GM23338 (cell line): ENCODE measurements at places on chromosomes 6 and 20. TPM values are rescaled to one million over a fixed set of nuclear protein-coding genes. Genes with fewer than 3 reads are reported as not detected.
A peak's percentile ranks its signal among the peaks of the same experiment; 100 is the strongest.

Gene SLC2A10
- total RNA-seq, result 7.9 and 14.6 TPM in 2 replicates

Gene LGSN
- 0.45 TPM in 1 of 2 replicates, not detected in the other for total RNA-seq

Gene QRSL1
- total RNA-seq, result 19.2 and 19.3 TPM in 2 replicates

Gene SLC24A3
- 2.5 and 3.0 TPM in 2 replicates for total RNA-seq

- DNase-seq, result no peak
These were observed 26.7 kb downstream of the NPEPL1 start for GRCh38 chr20:58719258-58719657.

- no peak for DNase-seq
These were observed 170.3 kb downstream of the TSHZ2 start for GRCh38 chr20:53142225-53143127.

DNA sequence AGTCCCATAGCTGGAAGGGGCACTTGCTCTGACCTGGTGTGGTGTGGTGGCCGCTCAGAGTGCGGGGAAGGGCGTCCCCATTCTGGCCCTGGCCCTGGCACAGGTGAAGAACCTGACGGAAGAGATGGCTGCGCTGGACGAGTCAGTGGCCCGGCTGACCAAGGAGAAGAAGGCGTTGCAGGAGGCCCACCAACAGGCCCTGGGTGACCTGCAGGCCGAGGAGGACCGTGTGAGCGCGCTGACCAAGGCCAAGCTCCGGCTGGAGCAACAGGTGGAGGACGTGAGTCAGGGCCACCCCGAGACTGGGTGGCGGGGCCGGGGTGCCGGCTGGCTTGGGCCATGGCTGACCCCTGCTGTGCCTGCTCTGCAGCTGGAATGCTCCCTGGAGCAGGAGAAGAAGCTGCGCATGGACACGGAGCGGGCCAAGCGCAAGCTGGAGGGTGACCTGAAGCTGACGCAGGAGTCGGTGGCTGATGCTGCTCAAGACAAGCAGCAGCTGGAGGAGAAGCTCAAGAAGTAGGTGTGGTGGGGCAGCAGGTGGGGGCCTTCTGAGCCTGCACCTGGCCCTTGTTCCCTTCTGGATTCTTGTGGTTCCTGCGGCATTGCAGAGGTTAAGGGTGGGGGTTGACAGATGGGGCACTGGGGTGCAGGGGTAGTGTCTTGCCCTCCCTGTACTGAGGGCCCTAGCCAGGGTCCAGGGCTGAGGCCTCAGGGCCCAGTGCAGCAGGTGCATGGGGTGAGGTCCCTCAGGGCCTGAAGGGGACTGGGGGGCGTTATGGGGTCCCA lies 40.8 kb downstream of the MYH7B start:
- DNase-seq, result no peak

DNA sequence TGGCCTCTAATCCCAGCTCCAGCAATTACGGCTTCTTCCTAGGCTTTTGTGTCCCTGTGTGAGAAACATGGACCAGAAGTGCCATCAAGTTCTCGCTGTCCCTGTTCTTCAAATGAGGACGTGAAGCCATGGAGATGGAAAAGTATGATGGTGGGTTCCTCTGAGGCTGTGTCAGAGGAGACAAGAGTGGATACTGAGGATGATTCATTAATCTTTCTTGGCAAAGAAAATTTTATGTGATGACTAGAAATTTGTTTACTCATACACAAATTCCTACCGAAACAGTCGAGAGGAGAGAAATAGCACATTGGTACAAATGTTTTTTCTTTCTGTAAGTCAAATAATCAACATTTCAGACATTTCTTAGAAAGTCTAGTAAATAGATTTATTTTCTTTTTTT lies 35.0 kb upstream of the PNRC1 start:
- no peak for DNase-seq

Gene OXT
- total RNA-seq, result not detected in 2 replicates

Gene LY6G5B
- total RNA-seq, result 3.8 and 7.9 TPM in 2 replicates

Gene PBOV1
- total RNA-seq, result not detected in 2 replicates

Gene TMEM217
- 1.0 TPM in 1 of 2 replicates, not detected in the other for total RNA-seq

DNA sequence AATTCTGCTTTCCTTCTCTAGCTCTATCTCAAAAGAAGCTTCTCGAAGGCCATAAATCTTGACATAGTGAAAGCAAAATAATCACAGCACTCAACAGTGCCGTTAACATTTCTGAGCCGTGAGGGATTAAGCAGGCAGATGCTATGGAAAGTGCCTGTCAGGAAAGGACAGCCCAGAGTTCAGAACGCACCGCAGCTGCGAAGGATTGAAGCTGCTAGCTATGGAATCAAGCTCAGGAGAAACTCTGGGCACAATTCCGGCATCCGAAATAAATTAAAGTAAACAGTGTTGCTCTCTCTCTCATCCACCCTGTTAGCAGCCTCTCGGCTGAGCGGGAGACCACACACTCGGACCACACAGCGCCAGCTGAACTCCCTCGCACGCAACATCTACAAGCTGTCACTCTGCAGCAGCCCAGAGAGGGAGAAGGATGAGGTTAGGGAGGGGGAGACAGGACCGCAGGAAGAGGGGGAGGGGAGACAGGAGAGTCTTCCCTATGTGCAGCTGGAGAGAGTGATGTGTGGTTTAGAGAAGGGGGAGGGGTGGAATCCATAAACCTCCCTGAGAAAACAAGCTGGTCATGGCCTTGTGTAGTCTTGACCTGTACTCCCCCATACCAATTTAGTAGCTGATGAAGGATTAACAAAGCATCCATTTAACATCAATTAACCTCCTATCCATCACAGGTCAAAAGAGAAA lies 9.0 kb downstream of the EXOC2 start:
- peak; percentile 95 for DNase-seq

- no peak for DNase-seq
These were observed 143.1 kb downstream of the CDH26 start for GRCh38 chr20:60101201-60101890.

Gene CTAGE9
- total RNA-seq, result 0.10 TPM in 1 of 2 replicates, not detected in the other

DNA sequence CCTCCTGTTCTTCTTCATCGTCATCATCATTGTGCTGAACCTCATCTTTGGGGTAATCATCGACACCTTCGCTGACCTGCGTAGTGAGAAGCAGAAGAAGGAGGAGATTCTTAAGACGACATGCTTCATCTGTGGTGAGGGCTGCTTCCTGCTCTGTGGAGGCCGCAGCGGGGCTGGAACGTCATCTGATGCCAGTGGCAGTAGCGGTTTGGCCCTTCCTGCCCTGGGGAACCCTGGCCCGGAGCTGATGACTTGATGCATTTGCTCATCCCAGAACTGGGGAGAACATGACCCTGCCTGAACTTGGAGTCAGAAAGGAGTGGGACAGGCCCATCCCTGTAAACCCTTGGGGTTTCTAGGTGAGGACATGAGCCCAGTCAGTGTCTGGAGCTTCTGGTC lies 18.7 kb downstream of the UQCC2 start:
- DNase-seq, result no peak

DNA sequence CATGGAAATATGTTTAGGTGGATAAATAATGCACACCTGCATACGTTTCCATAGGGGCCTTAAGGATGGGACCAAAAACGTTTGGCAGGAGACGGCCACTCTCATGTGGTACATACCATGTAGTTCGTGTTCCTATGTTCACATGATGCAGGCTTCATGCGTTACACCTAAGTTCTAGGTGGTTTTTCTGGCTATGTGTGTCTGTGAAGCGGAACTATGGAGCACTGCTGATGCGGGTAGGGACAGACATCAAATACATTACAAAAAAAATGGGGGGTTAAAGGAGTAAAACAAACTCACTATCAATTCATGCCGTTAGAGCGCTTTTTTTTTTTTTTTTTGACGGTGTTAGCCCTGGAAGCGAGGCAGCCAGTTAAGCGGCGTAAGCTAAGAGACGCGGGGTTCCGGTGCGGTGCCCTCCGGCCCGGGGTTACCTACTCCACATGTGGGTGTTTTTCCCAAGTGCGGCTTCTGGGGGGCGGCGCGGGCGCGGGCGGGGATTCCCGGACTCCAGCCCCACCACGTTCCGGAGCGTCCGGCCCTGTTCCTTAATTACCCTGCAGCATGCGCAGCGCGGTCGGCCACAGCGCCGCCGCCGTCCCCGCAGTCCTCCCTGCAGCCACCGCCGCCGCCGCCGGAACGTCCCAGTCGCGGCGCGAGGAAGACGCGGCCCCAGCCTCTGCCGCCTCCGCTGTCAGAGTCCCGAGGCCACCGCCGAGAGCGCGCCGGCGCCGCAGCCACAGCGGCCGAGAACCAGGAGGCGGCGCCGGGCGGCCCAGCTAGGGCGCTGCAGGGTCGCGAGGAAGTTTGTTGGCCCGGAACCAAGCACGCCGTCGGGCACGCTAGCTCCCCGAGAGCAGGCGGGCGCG lies 648 bp downstream of the COL19A1 start:
- peak; percentile 83 for DNase-seq

GRCh38 chr6:3529232-3529631 lies 72.4 kb upstream of the SLC22A23 start:
- no peak for DNase-seq

DNA sequence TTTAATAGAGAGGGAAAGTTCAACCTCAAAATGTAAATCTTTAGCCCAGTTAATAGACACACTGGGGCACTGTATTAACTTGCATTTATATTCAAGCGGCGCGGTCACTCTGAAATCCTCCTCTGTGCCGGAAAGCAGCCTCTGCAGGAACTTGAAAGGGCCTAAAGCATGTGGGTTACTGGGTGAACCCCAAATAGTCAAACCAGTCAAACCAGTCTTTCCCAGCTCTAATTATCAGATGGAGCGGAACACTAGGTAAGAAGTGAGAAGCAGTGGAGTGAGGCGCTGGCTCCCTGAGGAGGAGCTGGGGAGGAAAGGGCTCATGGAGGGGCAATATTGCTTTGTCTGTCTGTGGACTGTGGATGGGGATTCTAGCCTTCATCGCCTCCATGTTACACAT lies 531.3 kb downstream of the QKI start:
- DNase-seq, result peak; percentile 54

DNA sequence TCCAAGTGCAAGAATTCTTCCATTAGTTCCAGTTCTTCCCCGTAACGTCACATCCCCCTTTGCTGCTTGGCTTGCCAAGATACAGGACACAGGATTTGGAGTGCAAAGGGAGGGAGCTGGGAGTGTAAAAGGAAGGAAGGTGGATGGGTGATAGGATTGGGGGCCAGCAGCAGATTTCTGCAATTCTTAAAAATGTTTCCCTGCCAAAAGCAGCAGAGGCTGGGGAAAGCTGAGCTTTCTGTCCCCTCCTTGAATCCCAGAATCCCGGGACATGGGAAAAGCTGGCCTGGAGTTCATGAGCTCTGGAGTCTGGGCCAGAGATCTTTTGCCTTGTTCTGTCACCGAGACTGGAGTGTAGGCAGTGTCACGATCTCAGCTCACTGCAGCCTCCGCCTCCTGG lies 60.0 kb upstream of the EPB41L1 start:
- DNase-seq, result peak; percentile 63

Gene PSMB9
- 2.8 TPM in 1 of 2 replicates, not detected in the other for total RNA-seq

Gene TP53TG5
- total RNA-seq, result not detected in 2 replicates

GRCh38 chr6:727856-728255 lies 34.9 kb upstream of the EXOC2 start:
- no peak for DNase-seq

DNA sequence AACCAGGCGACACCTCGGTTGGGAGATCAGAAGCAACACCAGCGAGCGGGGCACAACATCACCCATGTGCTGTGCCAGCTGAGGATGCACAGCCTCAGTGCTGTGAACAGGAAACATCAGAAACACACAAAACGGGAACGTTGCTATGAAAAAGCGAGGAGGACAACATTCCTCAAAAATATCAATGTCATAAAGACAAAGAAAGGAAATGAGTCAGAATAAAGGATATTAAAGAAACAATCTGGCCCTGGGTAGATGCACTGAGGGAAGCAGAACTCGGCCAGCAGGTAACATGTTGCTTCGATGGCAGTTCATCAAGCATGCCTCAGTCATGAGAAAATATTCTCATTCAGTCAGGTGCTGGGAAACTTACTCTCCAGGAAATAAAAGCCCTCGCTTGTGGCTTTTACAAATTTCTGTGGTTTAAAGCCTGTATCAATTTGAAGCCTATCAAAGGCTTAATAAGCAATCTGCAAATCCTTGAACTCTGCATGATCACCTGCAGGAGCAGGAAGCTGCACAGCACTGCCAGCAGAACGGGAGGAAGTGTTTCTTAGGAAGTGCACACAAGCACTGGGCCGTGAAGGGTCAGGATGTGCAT lies 77.5 kb downstream of the GINS1 start:
- DNase-seq, result no peak

GRCh38 chr20:34947336-34947735 lies 8.3 kb downstream of the GSS start:
- DNase-seq, result no peak

GRCh38 chr6:79421707-79422484 lies 115.3 kb downstream of the LCA5 start:
- DNase-seq, result no peak

Gene ADAM33
- total RNA-seq, result 4.0 and 6.0 TPM in 2 replicates

DNA sequence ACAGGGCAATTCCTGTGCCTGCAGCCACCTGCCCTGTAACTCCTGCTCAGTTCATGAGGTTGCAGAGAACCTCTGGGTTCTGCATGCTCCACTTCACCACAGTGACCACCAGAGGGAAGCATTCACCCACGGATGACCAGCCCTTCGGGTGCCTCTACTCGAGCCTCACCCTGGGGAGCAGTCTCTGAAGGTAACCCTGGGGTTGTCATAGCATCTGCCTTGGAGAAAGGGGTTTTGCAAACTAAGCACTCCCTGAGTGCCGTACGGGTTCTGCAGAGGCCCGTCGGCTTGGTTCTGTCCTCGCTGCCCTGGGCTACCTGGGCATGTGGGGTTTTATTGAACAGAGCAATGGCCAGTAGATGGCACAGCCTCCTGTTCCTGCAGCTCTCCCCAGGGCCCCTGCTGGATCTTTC lies 10.2 kb upstream of the CST5 start:
- peak; percentile 73 for DNase-seq

Gene ZDHHC14
- 2.4 and 7.4 TPM in 2 replicates for total RNA-seq

Gene FAM83D
- 81.6 and 91.3 TPM in 2 replicates for total RNA-seq

GRCh38 chr6:20291764-20292580 lies 79.7 kb upstream of the MBOAT1 start:
- peak; percentile 96 for DNase-seq

Gene TRIM38
- total RNA-seq, result 0.58 and 0.66 TPM in 2 replicates

GRCh38 chr6:80478030-80478429 lies 371.6 kb downstream of the BCKDHB start:
- DNase-seq, result no peak

DNA sequence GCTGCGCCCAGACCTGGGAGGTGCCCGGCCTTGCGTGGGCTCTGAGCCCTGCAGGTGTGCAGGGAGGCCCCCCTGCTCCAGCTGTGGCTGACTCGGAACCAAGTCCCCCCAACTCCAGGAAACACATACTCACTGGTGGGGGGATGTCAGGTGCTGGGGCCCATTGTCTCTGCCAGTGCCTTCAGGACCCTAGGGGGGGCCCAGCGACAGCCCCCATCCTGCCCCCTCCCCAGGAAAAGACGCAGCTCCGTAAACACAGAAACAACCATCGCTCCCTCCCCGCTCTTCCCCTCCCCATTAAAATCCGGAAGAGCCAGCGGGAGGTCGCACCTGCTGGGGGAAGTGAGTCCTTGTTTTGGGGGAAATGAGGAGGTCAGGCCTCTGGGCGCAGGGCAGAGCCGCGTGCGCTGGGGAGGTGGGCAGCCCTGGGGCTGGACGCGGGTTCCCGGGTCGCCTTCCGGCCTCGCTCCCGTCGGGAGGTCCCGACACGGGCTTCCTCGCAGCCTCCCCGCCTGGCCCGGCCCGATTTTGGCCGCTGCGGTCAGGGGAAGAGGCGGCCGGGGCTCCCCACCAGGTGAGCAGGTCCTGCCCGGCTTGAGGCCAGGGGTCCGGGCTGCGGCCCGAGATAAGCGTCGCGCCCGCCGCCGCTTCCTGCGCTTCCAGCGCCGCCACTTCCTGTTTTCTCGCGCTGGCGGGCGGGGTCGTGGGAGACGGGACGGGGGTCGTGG lies 6.2 kb downstream of the C20orf204 start:
- DNase-seq, result peak; percentile 57
